Activated B cell treated with CpG ODN at 0.5 μM for 24 hours (primary cell): ENCODE measurements at places on chromosomes 6 and 20.
A peak's percentile ranks its signal among the peaks of the same experiment; 100 is the strongest.

- peaks cover 24% of the 10 kb centered on the region for H3K4me1 ChIP-seq
- no peaks in the 10 kb centered on the region for H3K27me3 ChIP-seq
- peaks cover 12% of the 10 kb centered on the region for H3K36me3 ChIP-seq
- no peak overlapping the region for H3K4me3 ChIP-seq
These were observed 1.3 kb upstream of the BLOC1S5 start for GRCh38 chr6:8065519-8065911.

DNA sequence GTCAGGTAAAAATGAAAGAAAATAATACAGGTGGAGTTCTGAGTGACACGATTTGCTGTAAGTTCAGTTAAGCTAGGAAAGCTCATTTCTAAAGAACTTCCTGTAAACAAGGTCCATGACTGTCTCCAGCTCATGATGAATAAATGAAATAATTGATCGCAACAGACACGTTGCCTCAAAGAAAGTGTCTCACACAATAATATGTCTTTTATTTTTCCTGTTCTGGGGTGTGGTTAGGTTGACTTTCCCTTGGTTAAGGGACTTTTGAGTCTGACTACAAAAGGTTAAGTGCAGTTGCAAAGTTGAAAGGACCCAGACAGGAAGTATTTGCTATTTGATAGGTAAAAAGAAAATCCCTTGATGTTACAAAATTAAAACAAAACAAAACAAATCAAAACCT lies 304.2 kb upstream of the PRDM1 start:
- H3K27ac ChIP-seq: no peak overlapping the region
- no peak for DNase-seq
- H3K4me3 ChIP-seq: no peak overlapping the region
- no peaks in the 10 kb centered on the region for H3K27me3 ChIP-seq
- H3K4me1 ChIP-seq: peaks cover 9% of the 10 kb centered on the region

GRCh38 chr20:584161-584970 lies 25.7 kb downstream of the TCF15 start:
- peaks cover 21% of the 10 kb centered on the region for H3K27me3 ChIP-seq
- no peak for DNase-seq
- H3K36me3 ChIP-seq: no peaks in the 10 kb centered on the region
- no peak overlapping the region for H3K27ac ChIP-seq

- H3K27ac ChIP-seq: no peak overlapping the region
- H3K27me3 ChIP-seq: peaks cover 5% of the 10 kb centered on the region
- no peak overlapping the region for H3K4me3 ChIP-seq
- no peak for DNase-seq
- H3K36me3 ChIP-seq: no peaks in the 10 kb centered on the region
- no peaks in the 10 kb centered on the region for H3K4me1 ChIP-seq
These were observed 26.6 kb upstream of the DAAM2 start for GRCh38 chr6:39765508-39766065.

GRCh38 chr6:127938701-127939100 lies 37.8 kb upstream of the THEMIS start:
- H3K4me1 ChIP-seq: no peaks in the 10 kb centered on the region
- no peaks in the 10 kb centered on the region for H3K27me3 ChIP-seq
- H3K27ac ChIP-seq: no peak overlapping the region
- no peak overlapping the region for H3K4me3 ChIP-seq

- peaks cover 7% of the 10 kb centered on the region for H3K27me3 ChIP-seq
- H3K4me3 ChIP-seq: no peak overlapping the region
- no peak for DNase-seq
- no peak overlapping the region for H3K27ac ChIP-seq
- H3K4me1 ChIP-seq: no peaks in the 10 kb centered on the region
These were observed 38.4 kb upstream of the TGM2 start for GRCh38 chr20:38203337-38203980.

DNA sequence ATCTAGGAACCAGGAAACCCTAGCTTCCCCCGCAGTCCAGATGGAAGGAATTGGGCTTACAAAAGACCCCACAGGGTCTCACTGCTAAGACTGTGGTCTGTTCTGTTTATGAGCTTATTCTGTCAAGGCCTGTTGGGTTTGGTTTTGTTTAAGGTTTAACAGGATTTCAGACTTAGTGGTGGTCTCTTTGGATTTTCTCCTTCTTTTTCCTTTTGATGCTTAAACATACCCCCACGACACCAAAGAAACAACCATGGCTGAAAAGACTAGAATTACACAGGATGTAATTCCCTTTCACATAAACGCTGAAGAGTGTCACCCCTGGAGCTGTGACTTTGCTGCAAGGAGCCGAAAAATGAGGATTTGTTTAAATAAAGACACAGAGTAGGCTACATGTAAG lies 408.6 kb downstream of the PREX1 start:
- H3K27ac ChIP-seq: no peak overlapping the region
- peaks cover 24% of the 10 kb centered on the region for H3K4me1 ChIP-seq
- no peak for DNase-seq
- H3K4me3 ChIP-seq: no peak overlapping the region

DNA sequence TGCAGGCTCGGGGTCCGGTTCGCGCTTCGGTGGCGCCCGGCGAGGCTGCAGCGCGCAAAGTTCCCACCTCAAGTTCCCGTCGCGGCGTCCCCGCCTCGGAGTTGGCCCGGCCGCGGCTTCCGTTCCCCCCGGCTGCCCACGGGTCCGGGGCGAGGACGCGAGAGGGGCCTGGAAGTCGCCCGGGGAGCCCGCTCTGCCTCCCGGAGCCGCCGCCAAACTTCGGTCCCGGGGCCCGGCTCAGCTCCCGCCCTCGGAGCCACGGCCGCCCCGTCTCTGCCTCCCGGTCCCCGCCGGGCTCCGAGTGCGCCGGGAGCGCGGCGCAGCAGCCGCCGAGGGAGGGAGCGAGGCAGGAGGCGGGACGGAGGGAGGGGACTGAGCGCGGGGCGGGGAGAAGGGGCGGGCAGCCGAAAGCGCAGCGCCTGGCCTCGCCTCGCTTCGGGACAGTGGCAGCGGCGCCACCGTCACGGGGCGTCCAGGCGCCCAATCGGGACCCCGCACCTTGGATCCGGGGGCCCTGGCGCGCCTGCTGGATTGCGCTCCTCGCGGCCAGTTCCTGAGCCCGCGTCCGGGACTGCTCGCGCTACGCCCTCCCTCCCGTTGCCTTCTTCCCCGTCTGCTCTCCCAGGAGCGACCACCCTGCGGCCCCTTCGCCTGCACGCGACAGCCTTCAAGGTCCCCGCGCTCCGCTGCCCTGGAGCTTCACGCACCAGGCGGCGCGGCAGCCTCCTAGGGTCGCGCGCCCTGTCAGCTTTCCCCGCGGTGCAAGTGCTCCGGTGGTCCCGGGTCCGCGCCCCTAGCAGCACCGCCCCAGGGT lies at the start of gene KCNG1:
KCNG1 (minus strand) TSS at position 305 of the 814 bp plus-strand sequence. CDS start 12,769 bp downstream, outside the sequence.
- H3K27ac ChIP-seq: peak within 1 kb of the TSS; percentile 31
- H3K4me1 ChIP-seq: peaks cover 16% of the 10 kb centered on the region
- peak; percentile 49 for DNase-seq

GRCh38 chr6:25962149-25963127 lies at the start of gene TRIM38:
Gene TRIM38, plus strand, starts transcription at chr6:25962802. Its CDS starts 3,721 bp downstream, at chr6:25966523.
- DNase-seq: peak; percentile 30
- H3K27me3 ChIP-seq: no peaks in the 10 kb centered on the region
- peak within 1 kb of the TSS; percentile 95 for H3K27ac ChIP-seq
- peaks cover 39% of the 10 kb centered on the region for H3K36me3 ChIP-seq
- peak within 1 kb of the TSS; percentile 94 for H3K4me3 ChIP-seq

DNA sequence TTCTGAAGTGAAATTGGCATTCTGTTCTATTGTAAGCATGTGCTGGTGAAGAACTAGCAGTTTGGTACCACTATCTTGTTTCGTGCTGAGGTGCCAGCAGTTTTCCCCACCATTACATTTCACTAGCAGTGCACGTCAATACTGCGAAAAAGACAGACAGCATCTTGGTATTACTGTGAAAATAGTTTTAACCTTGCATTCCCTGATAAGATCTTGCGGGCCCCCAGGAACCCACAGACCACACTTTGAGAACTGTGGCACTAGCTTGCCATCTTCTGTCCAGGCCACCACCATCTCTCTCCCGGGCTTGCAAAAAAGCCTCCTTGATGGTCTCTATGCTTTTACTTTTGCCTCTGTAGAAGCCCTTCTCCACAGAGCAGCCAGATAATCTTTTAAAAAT lies 185.7 kb downstream of the BACH2 start:
- peak overlapping the region; percentile 86 for H3K27ac ChIP-seq
- H3K36me3 ChIP-seq: peaks cover 48% of the 10 kb centered on the region
- no peak for DNase-seq
- peaks cover 82% of the 10 kb centered on the region for H3K4me1 ChIP-seq
- H3K4me3 ChIP-seq: no peak overlapping the region

- H3K36me3 ChIP-seq: no peaks in the 10 kb centered on the region
- peaks cover 3% of the 10 kb centered on the region for H3K4me1 ChIP-seq
- DNase-seq: no peak
- no peak overlapping the region for H3K27ac ChIP-seq
- no peak overlapping the region for H3K4me3 ChIP-seq
These were observed 53.9 kb downstream of the GTF2H5 start for GRCh38 chr6:158222066-158222465.

- peaks cover 2% of the 10 kb centered on the region for H3K27me3 ChIP-seq
- H3K36me3 ChIP-seq: peaks cover 11% of the 10 kb centered on the region
- no peak for DNase-seq
- no peak overlapping the region for H3K4me3 ChIP-seq
These were observed 67.3 kb upstream of the UTRN start for GRCh38 chr6:144217797-144218196.

- H3K27ac ChIP-seq: no peak overlapping the region
- H3K4me1 ChIP-seq: peaks cover 4% of the 10 kb centered on the region
- H3K27me3 ChIP-seq: no peaks in the 10 kb centered on the region
- H3K4me3 ChIP-seq: no peak overlapping the region
- no peak for DNase-seq
These were observed 19.0 kb downstream of the CEP85L start for GRCh38 chr6:118632359-118632758.

- peaks cover 18% of the 10 kb centered on the region for H3K4me1 ChIP-seq
- no peaks in the 10 kb centered on the region for H3K36me3 ChIP-seq
- H3K27me3 ChIP-seq: no peaks in the 10 kb centered on the region
- H3K4me3 ChIP-seq: no peak overlapping the region
These were observed 311.1 kb upstream of the RNF24 start for GRCh38 chr20:4326195-4327065.

DNA sequence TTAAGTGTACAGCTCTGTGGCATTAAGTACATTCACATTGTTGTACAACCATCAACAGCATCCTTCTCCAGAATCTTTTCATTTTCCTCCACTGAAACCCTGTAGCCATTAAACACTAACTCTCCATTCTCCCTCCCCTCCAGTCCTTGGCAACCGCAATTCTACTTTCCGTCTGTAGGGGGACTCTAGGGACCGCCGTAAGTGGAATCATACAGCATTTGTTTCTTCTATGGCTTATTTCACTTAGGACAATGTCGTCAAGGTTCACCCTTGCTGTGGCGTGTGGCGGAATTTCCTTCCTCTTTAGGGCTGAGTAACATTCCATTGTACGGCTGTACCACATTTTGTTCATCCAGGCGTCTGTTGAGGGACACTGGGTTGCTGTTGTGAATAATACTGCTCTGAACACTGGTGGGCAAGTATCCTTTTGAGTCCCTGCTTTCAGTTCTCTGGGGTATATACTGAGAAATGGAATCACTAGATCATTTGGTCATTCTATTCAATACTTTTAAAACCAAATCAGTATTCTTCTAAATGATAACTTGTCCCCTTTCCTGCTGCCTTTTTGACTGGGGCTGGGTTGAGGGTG lies 50.7 kb downstream of the PPP1R3G start:
- no peak overlapping the region for H3K4me3 ChIP-seq
- peaks cover 59% of the 10 kb centered on the region for H3K4me1 ChIP-seq
- H3K36me3 ChIP-seq: no peaks in the 10 kb centered on the region
- H3K27ac ChIP-seq: no peak overlapping the region

GRCh38 chr6:106974999-106975737 lies 639 bp upstream of the CD24 start:
- peaks cover 41% of the 10 kb centered on the region for H3K4me1 ChIP-seq
- H3K27me3 ChIP-seq: no peaks in the 10 kb centered on the region
- DNase-seq: peak; percentile 70
- peak overlapping the region; percentile 84 for H3K27ac ChIP-seq
- peaks cover 17% of the 10 kb centered on the region for H3K36me3 ChIP-seq
- peak overlapping the region; percentile 87 for H3K4me3 ChIP-seq

DNA sequence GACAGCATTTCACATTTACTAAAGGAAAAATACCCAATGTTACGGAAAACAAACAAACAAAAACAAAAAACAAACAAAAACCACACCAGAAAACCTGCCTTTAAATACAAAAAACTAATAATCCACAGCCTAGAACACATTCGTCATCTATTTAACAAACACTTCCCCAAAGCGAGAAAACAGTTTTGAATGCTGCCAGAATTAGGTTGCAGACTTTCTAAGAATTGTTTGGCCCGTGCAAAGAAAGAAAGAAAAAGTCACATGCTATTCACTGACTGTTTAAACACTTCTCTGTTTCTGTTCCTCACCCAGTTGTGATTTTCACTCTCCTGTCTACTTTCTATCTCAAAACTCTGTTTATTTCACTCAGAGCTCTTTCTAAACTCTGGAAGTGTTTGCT lies 52.5 kb downstream of the BCAS1 start:
- H3K27me3 ChIP-seq: no peaks in the 10 kb centered on the region
- no peak for DNase-seq
- peak overlapping the region; percentile 4 for H3K27ac ChIP-seq
- H3K4me3 ChIP-seq: peak overlapping the region; percentile 21

DNA sequence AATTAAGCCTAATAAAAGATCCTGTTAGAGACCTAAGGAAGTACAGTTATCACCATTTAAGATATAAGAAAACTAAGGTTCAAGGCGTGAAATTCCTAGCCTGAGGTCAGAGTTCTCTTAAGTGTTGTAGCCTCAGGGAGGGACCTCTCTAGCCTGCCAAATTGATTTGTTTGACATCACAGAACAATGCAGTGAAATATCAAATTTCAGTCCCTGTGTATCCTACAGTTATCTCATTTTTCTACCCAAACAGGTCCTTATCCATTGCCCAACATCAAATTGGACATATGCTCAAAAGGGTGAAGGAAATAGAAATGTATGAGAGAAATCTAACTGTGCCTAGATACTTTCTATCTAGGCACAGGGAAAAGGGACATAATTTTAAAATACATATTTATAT lies 63.0 kb downstream of the NCOA7 start:
- DNase-seq: no peak
- H3K36me3 ChIP-seq: peaks cover 19% of the 10 kb centered on the region
- H3K27me3 ChIP-seq: no peaks in the 10 kb centered on the region
- peaks cover 14% of the 10 kb centered on the region for H3K4me1 ChIP-seq

GRCh38 chr6:5457041-5457440 lies 195.7 kb downstream of the FARS2 start:
- H3K36me3 ChIP-seq: peaks cover 18% of the 10 kb centered on the region
- H3K4me3 ChIP-seq: no peak overlapping the region
- H3K27me3 ChIP-seq: no peaks in the 10 kb centered on the region
- DNase-seq: no peak

- no peaks in the 10 kb centered on the region for H3K27me3 ChIP-seq
- DNase-seq: no peak
These were observed 89.0 kb upstream of the TOP1 start for GRCh38 chr20:40939667-40940066.
